ENCODE measurements at places on chromosomes 2 and 18.

DNA sequence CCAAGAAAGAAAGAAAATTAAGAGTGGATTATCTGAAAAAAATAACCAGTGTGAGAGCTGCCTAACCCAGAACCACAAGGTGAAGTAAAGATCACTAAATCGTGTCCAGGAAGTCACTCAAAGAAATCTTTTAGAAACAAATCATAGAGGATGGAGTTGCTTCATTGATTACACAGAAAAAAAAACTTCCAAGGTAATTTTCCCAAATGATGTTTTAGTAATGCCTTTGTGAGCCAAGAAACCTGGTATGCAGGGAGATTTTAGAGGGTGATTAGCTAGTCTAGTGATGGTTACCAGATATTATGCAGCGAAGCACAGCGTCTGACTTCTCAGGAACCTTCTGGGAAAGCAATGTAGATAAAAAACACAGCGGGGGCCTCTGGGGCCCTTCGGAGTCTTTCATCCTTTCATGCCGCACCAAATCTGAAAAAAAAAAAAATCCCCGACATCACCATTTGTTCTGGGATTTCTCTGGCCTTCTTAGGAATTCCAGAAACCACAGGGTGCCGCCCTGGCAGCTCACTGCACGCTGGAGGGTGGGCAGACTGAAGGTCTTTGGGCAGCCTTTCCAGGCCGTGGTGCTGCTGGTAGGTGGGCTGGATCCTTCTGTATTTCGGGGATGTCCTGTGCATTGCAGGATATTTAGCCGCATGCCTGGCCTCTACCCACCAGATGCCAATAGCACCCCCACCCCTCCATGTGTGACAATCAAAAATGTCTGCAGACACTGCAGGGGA lies 17.3 kb downstream of the ALPK2 start:
- DNase-seq, result no peak

- no peak for DNase-seq
Observed at GRCh38 chr2:230330725-230331124, 3.7 kb downstream of the SP140L start.

- DNase-seq, result no peak
Observed at GRCh38 chr2:207478572-207478971, 51.2 kb upstream of the CREB1 start.

- no peak for DNase-seq
Observed at GRCh38 chr2:191003405-191004309, 10.3 kb downstream of the STAT1 start.

GRCh38 chr2:29114586-29114945 lies 649 bp upstream of the CLIP4 start:
- DNase-seq, result no peak

GRCh38 chr2:27708666-27709065 lies 45.0 kb downstream of the SLC4A1AP start:
- DNase-seq, result no peak

GRCh38 chr2:54740333-54740732 lies 16.9 kb downstream of the EML6 start:
- no peak for DNase-seq

DNA sequence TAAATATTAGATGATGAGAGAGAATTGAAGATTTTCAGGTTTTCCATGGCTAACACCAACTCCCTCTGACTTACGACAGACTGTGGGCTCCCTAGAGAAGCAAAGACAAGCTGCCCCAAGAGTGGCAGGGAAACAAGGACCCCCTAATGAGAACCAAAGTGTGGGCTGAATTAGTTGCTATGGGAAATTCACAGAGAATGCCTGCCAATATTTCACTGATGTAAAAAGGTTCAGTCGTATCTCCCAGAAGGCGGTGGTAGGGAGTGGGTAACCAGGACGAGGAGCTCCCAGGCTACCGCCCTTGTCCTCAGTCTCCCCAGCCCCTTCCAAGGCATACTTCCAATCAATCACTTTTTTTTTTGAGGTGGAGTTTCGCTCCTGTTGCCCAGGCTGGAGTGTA lies 113.6 kb downstream of the LAMA1 start:
- no peak for DNase-seq

- no peak for DNase-seq
Observed at GRCh38 chr2:52765735-52766134, 1001.9 kb upstream of the CHAC2 start.

DNA sequence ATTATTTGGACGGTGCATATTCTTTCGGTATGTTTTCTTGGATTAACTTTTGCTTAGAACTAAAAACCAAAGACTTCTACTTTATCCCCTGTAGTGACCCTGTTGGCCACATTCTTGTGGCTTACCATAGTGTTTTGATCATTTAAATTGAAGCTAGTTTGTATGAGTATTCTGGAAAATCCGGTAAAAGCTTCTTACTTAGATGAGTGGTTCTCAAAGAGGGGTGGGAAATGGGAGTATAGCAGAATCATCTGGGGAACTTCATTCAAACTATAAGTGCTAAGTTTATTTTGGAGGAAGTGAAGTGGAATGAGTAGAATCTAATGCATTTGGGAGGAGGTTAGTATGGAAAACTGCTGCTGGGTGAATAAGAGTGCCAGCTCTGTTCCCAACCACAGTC lies 3.8 kb downstream of the PPP1CB start:
- DNase-seq, result no peak

DNA sequence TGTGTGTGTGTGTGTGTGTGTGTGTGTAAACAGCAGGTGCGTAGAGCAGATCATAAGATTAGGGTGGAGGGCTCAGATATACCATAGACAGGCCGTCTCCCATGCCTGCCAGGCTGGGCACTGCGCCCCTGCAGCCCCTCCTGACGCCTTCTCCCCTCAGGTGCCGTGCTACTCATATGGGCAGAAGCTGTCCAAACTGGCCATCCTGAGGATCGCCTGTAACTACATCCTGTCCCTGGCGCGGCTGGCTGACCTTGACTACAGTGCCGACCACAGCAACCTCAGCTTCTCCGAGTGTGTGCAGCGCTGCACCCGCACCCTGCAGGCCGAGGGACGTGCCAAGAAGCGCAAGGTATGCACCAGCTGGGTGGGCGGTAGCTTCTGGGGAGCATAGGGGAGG lies 10.0 kb downstream of the ATOH8 start:
- DNase-seq, result no peak

GRCh38 chr18:10259901-10260300 lies 194.5 kb upstream of the APCDD1 start:
- no peak for DNase-seq

DNA sequence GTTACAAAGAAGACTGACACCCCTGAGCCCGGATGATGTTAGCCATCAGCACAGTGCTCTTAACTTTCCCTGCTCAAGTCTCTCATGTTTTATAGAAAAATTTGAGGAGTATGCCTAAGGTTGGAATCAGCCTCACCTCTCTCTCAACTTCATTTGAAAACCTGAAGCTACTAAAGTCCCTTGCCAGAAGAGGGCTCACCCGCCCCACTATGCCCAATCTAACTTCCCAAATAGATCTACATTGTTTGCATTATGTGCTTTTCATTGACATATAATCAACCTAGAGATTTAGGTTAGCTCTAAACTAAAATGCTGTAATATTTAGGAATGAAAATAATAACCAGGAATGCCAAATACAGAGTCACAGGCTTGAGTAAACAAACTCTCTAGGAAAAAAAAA lies 305.4 kb downstream of the NCKAP5 start:
- DNase-seq, result no peak

- DNase-seq, result no peak
Observed at GRCh38 chr2:191612496-191612895, 65.4 kb upstream of the NABP1 start.

DNA sequence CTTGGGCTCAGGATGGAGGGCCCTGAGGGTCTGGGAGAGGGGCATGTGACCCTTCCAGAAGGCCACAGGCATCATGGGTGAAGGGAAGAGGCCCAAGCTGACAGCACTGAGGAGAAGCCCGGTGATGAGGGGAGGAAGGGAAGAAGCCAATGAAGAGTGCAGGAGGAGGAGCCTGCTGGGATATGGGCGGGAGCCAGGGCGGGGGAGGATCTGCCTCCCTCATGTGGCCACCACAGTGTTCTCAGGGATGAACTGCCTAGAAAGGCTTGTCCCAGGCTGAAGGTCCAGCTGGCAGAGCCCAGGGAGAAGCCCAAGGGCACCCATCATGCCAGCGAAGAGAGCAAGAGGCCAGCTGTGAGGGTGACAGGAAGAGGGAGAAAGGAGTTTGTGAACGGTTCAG lies 24.6 kb upstream of the PLB1 start:
- no peak for DNase-seq

GRCh38 chr2:128367601-128368359 lies 49.1 kb upstream of the HS6ST1 start:
- no peak for DNase-seq

- no peak for DNase-seq
Observed at GRCh38 chr2:207281436-207281835, 115.7 kb upstream of the KLF7 start.

- no peak for DNase-seq
Observed at GRCh38 chr2:204133476-204133875, 196.9 kb downstream of the ICOS start.

- no peak for DNase-seq
Observed at GRCh38 chr2:43950383-43951008, 45.3 kb downstream of the LRPPRC start.

- no peak for DNase-seq
Observed at GRCh38 chr18:41719808-41720207, 235.2 kb upstream of the PIK3C3 start.

DNA sequence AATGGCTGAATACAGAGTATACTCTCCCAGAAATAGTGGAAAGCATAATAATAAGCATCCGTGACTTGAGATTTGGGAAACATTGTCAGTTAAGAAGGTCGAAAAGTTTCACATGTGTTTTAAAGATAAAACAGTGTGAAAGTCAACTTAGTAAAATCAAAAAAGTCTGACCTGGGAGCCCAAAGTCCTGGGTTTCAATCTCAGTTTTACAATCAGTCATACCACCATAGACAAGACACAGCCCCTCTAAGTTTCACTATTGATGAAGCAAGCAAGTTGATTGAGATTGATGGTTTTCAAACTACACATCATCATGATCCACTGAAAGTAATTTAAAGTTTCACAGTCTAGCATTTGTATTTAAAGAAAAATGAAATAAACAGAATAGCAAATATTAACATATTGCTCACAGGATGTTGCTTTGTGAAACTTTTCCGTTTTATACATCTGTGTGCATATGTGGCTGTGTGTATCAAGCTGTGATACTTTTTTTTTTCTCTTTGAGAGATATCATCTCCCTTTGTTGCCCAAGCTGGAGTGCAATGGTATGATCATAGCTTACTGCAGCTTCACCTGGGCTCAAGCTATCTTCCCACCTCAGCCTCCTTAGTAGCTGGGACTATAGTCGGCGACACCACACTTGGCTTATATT lies 71.1 kb downstream of the PIK3C3 start:
- DNase-seq, result no peak

DNA sequence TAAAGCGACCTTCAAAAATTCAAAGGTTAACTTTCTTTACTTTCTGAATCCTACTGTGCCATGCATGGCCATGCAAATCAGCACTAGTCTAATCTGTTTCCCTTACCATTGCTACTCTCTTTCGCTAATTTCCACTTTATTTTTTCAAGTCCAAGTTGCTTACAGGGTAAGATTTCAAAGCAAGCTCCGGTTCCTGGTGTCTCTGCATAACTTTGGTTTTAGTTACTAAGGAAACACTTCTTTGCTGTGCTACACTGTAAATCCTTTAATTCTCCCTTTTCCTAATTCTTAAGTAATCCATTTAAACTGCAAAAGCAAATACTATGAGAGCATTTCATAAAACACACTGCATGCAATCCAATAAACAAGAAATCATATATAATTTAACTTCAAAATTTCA lies 383.5 kb upstream of the LYPD1 start:
- no peak for DNase-seq

DNA sequence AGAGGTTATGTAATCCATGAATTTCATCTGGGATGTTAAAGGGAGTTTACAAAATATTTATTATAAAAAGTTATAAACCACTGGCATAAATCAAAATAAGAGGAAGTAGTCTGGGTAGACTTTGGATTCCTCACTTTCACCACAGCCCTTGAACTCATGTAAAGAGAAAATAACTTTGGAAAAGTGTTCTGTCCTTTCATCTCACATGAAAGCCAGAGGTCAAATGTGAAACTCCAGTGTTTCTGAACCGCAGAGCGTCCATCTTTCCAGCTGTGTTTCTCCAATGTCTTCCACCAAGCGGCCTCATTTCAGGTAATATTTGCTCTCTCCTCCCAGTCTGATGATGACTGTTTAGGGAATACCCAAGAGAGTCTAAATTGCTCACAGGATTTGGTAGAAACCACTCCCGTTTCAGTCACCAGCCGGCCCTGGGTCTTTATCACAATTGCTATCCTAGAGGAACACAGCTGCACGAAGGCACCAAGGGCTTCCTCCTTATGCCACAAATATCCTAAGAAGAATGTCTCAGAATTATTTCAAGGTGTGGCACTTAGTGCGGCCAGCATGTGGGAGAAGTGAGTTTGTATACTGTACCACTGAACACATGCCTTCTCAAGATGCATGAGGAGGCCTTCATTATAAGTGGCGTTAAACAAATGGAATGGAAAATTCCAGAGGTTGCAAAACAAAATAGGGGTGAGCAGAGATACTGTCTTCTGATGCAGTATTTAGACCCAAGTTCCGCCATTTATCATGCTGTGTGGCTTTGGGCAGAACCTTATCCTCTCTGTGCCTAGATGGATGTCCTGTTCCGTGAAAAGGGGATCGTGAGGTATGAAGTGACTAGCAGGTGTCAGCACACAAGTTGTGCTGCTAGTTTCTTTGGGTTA lies 63.8 kb downstream of the ACTR2 start:
- no peak for DNase-seq

- no peak for DNase-seq
Observed at GRCh38 chr2:14816069-14817060, 183.8 kb downstream of the LRATD1 start.

- DNase-seq, result no peak
Observed at GRCh38 chr2:238097201-238097987, 2.7 kb upstream of the ESPNL start.

- DNase-seq, result no peak
Observed at GRCh38 chr18:40877096-40877495, 1077.9 kb upstream of the PIK3C3 start.

- DNase-seq, result no peak
Observed at GRCh38 chr2:28778392-28778791, 26.8 kb downstream of the PPP1CB start.

DNA sequence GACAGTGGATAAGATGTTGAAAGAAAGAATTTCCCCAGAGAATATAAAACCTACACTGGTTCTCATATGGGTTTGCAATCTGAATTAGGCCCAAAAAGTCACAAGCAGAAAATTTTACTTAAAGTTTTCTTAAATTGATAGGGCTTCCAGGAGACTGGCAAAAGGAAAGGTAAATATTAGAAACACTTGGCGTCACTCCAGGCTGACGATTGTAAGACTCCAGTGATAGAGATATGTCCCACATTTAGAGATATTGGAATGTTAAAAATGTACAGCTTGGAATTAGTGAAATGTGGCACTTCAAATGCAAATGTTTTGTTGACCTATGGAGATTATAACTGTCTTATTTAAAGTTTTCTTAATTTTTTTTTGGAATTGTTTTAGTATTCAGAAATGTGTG lies 14.0 kb downstream of the YIPF4 start:
- no peak for DNase-seq

- no peak for DNase-seq
Observed at GRCh38 chr2:177325554-177325953, 61.0 kb upstream of the NFE2L2 start.

- no peak for DNase-seq
Observed at GRCh38 chr2:236870370-236870769, 215.3 kb upstream of the COPS8 start.

All from stimulated activated CD8-positive, alpha-beta memory T cell treated with anti-CD3 and anti-CD28 coated beads, Interleukin-2, amount 100 ng/mL, for 1 hour (primary cell).